BE2C (cell line): ENCODE measurements at places on chromosomes 4 and X.
A peak's percentile ranks its signal among the peaks of the same experiment; 100 is the strongest.

DNA sequence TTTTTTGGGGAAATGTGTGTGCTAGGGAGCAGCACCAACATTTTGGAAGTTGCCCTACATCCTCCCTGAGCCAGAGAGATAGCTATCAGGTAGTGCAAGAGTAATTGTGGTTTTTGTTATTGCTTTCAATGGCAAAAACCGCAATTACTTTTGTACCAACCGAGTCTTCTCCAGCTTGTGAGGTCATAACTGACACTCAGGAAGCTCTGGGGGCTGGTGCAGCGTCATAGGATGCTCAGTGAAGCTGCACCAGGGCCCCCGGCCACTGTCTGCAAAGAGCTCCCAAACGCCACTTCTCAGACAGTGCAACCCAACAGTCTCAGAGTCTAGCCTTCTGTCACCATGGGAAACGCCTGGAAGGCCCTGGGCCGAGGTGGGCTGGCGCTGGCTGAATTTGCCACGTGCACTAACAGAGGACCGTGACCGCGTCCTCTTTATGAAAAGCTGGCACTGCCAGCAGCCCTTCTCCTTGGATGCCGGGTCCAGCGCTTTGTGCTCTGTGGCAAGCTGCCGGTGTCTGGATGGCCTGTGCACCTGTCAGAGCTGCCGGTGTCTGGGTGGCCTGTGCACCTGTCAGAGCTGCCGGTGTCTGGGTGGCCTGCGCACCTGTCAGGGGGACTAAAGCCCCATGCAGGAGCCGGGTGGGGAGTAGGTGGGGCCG, 19.4 kb downstream of the SH3TC1 start:
- DNase-seq, result no peak

DNA sequence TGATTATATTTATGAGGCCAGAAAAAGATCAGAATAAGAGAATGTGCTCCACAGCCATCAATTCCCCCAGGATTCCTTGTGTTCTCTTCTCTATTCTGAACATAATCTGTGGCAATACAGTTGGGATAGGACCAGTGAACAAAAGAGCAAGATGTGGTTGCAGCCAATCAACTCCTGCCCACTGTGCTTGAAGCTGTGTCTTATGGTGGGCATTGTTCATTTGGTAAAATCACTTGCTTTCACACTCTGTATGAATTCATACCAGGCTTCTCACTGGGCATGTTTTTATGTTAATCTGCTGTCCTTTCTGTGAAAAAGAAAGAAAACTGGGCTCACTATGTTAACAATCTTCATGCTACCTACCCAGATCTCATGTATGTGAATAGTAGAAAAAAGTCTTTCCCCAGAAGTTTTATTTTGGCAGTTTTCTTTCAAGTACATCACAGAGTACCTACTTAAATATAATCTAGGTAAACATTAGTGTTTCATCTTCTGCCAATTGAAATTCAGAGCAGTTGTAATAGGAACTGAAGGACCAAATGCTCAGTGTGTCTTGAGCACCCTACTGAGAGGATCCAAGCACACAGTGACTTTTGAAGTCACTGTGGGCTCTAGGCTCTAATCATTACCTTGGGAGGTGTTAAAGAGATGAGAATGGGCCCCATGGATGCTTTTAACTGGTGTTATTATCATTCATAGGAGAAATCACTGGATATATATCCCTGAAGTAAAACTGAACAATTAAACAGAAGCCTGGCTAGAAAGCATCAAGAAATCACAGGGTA, 429.2 kb upstream of the TRAM1L1 start:
- no peak for DNase-seq

- peak; percentile 7 for DNase-seq
Measured at GRCh38 chr4:92600638-92601037, 296.9 kb downstream of the GRID2 start.

- DNase-seq, result no peak
Measured at GRCh38 chr4:105594099-105595010, 41.9 kb downstream of the ARHGEF38 start.

DNA sequence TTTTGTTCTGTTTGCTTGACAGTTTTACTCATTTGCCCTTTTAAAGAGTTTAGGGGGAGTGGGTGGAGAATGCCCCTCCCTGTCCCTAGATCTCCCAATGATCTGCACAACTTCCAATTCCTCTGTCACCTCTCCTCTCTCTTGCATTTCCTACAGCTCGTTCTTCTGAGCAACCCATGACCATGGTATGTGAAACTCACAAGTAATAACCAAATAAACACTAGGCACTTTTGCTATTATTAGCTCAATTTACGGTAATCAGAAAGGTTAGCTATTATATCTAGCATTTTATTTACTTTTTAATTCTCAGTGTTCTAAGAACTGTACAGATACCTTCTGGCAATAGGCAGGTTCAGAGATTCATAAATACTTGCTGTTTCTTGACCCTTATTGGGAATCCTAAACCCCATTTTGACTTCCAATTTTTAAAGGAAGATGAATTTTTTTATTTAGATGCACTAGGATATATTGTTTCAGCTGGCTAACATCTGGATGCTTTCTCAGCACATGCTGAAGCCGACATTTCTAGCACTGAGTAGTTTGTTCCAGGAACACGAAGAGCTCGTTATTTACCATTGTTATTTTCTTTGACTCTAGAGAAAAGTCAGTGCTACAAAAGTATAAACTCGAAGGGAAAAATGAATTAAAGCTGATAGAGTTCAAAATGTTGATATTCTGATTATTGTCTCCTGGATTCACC, 194.7 kb upstream of the TLL1 start:
- no peak for DNase-seq

DNA sequence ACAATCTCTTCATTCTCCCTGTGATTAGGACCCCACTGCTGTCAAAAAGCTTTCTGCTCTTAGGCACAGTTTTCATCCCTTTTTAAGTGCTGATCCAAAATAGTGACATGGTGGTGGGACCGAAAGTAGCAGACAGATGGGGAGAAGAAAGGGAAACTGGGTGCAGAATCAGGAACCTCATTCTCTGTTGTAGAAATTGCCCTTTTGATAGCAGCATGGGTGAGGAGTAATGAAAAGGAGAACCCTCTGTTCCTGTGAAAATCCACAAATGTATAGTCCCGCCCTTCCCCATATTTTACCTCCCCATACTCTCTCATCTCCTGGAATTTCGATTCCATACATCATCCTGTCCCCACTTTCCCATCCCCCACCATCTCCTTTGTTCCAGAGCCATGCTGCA, 126.5 kb downstream of the STIM2 start:
- DNase-seq, result no peak

DNA sequence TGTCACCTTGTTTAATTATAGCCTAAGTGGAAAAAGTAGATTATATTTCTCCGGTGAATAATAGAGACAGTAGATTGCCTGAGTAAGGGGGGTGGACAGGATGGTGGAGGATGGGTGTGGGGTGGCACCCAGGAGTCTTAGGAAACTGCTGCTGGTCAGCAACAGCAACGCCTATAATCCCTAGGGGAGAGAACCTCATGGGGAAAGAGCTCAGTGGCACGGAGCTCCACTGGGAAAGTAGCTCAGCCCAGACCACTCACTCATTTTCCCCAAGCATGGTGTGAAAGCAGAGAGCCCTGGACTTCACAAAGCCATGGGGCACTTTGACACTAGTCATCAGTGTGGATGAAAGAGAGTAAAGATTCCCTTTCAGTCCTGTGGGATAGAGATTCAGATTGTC, 31.1 kb downstream of the METTL14 start:
- no peak for DNase-seq

GRCh38 chrX:48966796-48967579, 4.7 kb downstream of the KCND1 start:
- no peak for DNase-seq

DNA sequence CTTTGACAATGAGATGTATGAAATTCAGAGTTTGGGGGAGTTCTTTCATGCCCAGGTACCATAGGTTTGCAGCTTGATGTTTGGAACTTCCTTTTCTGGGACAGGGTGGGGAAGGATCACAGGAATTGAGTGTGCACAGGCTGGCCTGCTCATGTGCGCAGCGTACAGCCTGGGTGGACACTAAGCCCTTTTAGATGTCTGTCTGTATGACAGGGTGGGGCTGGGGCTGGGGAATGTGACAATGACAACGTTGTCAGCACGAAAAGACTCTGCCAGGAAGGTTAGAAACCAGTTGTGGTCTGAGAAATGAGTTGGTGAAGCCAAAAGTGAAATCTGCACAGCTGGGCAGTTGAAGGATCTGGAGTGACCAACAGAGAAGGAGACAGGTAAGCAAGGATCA, 47.4 kb downstream of the WWC2 start:
- no peak for DNase-seq

GRCh38 chrX:131649741-131650140, 105.9 kb downstream of the OR13H1 start:
- DNase-seq, result no peak

DNA sequence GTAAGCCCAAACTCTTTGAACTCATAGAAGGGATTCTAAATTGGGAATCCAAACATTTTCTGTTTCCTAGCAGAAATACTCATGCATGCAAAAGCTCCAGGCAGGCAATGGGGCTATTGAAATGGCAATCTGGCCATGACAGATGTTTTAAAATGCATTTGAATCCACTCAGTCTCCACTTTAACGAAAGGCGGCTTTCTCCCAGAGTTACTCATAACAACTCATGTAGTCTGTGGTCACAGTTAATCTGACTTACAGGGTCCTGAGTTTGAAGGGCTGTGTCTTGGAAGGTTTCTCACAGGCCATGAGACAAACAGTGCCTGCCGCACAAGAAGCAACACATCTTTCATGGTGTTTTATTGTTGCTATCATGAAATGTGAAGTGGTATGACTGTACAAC, 185.7 kb downstream of the AMELX start:
- DNase-seq, result no peak

DNA sequence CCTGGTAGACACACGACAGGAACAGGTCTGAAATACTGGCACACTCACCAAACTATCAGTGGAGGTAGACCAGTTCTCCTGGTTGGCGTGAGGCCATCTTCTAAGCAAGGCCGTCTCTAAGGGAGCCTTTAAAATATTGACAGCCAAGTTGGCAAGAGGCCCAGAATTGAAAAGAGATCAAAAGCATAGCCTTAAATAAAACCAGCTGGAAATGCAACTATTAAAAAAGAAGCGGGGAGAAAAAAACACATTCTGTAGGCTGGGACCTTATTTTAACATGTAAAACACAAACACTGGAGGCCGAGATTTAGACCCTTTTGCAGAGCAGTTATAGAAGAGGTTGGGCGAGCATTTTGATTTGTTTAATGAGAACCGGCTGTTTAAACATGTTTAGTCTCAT, 233.0 kb upstream of the CLNK start:
- DNase-seq, result no peak

GRCh38 chr4:173243917-173244658, 75.5 kb downstream of the GALNT7 start:
- no peak for DNase-seq

- DNase-seq, result peak; percentile 16
Measured at GRCh38 chr4:97367878-97368277, 775.4 kb downstream of the STPG2 start.

- no peak for DNase-seq
Measured at GRCh38 chr4:163482190-163482589, 8.6 kb upstream of the TKTL2 start.

GRCh38 chr4:61199873-61200186, 296 bp upstream of the ADGRL3 start:
- no peak for DNase-seq

GRCh38 chr4:130640592-130640991, 1544.6 kb downstream of the C4orf33 start:
- DNase-seq, result no peak

DNA sequence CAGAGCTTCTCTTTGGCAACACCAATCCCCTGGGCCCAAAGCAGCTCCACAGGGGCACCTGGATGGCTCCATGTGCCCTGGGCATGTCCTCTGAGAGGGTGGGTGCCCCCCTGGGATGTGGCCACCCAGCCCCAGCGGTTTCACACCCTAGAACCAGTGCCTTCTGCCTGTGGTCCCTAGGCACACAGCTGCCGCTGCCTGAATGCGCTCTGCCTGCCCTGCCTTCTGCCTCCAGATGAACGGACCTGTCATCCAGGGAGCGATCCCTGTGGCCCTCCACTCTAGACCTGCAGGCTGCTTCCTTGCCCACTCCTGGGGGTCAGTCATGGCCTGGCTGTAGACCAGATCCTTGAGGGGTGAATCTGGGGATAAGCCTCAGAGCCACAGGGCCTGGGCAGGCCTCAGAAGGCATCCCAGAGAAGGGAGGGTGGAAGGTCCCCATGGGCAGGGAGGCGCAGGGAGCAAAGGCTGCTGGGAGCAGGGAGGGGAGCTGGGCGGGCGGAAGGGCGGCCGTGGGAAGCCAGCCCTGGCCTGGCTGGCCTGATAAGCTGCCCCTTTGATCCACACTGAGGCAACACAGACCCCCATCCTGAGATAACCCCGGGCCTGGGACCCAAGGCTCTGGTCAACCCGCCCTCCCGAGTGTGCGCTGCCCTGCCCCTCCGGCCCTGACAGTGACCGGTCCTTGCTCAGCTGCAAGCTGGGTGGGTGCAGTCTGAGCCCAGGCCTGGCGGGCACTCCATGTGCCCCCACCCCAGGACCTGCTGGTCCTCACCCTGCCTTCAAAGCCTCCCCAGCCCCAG, 8.1 kb upstream of the FGFR3 start:
- no peak for DNase-seq

- DNase-seq, result no peak
Measured at GRCh38 chrX:155761185-155761584, 120.0 kb upstream of the VAMP7 start.

DNA sequence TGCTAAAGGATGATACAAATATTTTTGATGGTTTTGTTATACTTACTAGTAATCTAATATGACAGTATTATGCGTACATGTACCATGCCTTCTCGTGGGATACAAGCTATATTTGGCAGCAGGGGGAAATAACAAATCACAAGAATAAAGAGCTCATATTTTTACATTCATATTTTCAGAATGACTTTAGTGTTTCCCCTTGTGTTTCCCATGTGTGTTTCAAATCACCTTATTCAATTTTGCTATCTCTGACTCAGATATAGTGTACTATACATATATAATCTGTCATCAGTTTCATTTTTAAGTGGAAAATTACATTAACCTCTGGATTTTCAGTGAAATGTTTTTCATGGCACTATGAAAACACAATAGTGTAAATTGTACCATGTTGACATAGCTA, 146.8 kb downstream of the RPA4 start:
- no peak for DNase-seq

DNA sequence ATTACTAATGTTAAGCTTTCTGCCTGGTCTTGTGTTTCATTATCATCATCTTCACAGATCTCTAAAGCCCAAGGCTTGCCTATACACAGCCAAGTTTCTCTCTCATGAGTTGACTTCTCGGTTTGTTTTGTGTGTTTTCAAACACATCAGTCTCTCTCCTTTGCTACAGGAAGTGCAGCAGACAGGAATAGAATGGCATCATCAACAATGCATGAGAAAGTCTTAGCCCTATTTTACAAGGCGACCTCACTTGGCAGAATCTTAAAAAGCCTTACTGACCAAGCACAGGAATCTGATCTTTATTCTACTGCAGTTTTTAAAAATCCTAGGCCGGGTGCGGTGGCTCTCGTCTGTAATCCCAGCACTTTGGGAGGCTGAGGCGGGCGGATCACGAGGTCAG, 36.8 kb downstream of the CC2D2A start:
- no peak for DNase-seq

DNA sequence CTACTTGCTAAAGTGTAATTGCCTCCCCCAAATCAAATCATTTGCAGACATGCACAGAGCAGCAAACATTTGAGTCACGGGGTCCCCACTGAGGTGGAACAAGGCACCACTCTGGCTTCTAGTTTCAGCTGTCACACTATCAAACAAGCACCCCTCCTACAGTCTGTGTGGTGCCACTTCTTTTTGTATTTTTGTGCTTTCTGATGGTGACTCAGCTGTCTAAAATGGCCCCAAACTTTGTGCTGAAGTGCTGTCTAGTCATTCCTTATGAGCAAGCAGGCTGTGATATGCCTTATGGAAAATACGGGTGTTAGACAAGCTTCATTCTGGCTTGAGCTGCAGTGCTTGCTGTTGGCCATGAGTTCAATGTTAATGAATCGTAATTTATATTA, 15.4 kb downstream of the IGFBP7 start:
- no peak for DNase-seq
